ENCODE measurements at places on chromosomes 16 and 17.

DNA sequence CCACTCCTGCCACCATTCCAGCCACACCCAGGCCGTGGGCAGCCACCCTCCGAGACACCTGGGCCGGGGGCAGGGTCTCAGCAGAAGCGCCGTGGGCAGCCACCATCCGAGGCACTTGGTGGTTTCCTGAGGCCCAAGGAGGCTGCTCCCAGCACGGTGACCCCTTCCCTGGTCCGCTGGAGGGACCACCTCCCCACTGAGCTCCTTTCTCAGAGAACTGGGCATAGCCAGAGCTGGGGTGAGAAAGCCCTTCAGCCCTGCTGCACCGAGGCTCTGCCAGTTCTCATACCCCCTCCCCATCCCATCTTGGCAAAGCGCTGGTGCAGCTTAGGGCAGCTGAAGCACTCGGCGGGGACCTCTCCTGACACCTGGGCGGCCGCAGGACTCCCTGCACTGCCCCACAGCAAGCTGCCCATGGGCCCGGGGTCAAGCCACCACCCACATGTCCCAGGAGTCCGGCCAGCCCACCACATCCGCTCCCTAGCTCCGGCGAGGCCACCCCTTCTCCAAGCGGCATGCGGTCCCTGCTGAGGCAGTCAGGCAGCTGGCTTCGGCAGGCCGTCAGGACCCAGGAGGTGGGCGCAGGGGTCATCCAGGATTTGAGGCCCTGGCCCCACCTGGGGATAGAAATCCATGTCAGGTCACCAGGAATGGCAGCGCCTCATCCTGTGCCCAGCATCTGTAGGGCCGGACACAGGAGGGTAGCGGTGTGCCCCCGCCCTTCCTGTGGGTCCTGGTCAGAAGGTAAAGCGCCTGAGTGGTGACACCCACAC, 1.3 kb upstream of the CYBA start:
- DNase-seq = no peak

DNA sequence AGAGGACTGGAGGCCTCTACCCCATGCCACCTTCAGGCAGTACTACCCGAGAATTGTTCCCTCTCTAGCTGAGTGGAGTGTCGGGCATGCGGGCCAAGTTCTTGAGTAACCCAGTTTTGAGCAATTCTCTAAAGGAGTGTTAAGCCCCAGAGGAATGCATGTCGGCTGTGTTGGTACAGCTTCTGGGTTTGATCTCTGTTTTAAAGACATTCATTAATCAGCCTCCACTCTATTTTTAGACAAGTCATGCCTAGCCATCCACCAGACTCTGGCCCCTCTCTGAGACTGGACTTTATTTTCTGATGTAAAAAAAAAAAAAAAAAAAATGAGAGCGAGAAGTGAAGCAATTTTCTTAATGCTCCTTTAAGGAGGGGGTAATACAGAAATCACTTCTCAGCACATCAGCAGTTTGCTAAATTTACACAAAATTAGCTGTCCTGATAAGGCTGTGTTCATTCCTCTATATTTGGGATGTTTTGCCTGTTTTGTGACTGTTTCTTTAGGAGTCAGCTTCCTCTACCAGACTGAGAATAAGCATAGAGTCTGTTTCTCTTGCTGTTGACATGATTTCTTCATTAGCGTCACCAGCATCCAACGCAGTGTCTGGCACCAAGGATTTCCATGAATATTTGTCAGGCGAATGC, 88.7 kb downstream of the AXIN2 start:
- DNase-seq = no peak

DNA sequence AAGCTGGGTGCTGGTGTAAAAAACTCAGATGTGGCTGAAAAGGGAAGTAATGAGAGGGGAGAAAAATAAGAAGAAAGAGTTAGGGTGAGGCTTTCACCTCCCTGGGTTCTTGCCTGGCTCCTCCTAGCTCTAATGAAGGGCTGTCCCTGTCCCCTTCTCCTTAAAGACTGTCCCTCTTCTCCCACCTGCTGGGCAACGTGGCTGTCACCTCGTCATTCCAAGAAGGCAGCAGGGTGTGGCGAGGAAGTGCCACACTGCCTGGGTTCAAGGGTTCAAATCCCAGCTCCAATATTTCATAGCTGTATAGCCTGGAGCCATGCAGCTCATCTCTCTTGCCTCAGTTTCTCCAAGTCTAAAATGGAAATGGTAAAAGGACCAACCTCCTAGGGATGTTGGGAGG, 122.5 kb upstream of the CACNG5 start:
- no peak for DNase-seq

DNA sequence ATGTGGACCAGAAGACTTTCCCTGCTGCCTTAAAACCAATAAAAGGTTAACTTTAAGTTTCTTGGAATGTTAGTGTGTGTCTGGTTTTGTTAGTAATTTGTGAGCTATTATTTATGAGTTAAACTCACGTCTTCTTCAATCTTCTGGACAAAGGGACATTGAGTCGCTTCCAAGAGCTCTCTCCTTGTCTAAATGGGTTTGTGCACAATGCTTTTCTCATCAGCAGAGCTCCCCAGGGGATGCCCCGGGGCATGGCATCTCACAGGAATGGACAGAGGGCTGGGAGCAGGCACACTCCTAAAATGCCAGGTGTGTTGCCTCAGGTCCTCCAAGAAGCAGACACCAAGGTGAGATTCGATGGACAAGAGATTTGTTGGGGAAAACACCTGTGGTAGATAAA, 90.5 kb downstream of the RGS9 start:
- no peak for DNase-seq

- DNase-seq = no peak
Measured at GRCh38 chr17:43548689-43549379, 2.7 kb upstream of the ETV4 start.

DNA sequence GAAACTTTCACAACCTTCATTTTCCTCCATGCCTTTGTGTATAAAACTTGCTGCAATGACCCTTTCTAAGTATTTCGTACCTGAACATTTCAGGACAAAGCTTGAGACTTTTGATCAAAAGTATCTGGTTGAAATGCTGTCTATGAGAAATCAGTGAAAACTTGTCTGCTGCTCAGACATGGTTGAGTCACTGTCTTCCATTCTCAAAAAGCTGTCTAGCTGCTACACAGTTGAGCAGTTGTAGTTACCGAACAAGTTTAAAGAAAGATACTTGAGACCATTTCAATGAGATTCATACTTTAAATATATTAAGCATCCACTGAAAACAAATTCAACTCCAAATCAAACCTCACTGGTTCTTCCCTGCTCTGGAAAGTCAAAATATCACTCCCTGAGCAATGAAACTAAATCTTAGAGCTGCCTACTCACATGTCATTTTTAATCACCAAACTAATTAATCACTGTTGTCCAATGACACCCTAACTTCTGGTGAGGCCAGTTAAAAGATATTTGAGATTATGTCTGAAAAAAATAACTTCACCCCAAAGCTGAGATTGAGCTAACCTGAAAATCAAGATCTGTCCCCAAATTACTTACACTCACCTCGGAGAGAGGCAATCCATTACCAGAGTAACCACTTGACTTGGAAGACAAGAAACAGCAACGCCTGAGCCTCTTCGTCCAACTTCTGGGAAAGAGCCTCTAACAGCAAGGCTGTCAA, 488 bp downstream of the TMEM100 start:
- no peak for DNase-seq

GRCh38 chr17:49471089-49471683, 23.9 kb upstream of the NGFR start:
- DNase-seq = no peak

GRCh38 chr16:85541980-85542900, 70.9 kb upstream of the GSE1 start:
- DNase-seq = no peak

DNA sequence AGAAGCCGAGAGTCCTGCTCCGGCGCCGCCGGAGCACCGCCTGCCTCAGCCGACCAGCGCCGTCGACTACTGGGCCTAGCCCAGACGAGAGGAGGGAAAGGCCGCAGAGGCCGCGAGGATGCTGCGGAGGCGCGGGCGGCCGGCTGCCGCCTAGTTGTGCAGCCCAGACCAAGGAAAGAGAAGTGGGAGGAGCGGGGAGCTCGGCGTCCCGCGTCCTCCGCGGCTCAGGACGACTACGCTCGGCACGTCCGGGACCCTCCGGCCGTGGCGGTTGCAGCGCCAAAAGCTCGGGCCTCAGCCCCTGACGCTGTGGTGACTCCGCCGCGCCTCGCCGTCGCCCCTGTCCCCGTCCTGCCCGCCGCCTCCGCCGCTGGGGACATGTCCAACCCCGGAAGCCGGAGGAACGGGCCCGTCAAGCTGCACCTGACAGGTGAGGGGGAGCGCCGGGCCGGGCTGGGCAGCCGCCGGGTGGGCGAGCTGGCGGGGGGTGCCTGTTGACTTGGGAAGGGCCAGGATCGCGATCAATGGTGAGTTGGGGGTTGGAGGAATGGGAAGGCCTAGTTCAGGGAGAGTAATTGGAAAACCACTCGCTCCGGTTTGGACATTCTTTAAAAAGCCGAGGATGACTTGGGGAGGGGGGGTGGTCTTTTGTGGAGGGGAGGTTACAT, 37.7 kb downstream of the RNF135 start:
- peak; percentile 67 for DNase-seq

DNA sequence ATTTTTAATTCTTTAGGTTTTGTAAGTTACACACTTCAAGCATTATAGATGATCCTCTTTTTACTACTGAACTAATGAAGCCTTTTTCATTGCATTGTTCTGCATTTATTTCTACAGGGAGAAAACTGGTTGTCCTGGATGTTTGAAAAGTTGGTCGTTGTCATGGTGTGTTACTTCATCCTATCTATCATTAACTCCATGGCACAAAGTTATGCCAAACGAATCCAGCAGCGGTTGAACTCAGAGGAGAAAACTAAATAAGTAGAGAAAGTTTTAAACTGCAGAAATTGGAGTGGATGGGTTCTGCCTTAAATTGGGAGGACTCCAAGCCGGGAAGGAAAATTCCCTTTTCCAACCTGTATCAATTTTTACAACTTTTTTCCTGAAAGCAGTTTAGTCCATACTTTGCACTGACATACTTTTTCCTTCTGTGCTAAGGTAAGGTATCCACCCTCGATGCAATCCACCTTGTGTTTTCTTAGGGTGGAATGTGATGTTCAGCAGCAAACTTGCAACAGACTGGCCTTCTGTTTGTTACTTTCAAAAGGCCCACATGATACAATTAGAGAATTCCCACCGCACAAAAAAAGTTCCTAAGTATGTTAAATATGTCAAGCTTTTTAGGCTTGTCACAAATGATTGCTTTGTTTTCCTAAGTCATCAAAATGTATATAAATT, 53.0 kb downstream of the TUBD1 start:
- DNase-seq = peak; percentile 37

DNA sequence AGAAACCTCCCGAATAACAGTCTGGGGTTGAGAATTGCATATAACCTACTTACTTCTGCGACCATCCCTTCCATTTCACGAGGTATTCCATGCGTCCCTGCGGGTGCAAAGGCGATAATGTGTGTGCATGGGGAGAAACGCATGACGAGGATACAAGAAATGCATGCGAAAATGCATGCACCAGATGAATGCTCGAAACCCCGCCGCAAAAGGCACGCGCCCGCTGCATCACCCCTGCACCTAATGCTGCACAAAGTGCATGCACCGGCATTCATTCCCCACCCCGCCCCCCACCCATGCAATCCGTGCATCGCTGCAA, 474 bp downstream of the CBX8 start:
- no peak for DNase-seq

DNA sequence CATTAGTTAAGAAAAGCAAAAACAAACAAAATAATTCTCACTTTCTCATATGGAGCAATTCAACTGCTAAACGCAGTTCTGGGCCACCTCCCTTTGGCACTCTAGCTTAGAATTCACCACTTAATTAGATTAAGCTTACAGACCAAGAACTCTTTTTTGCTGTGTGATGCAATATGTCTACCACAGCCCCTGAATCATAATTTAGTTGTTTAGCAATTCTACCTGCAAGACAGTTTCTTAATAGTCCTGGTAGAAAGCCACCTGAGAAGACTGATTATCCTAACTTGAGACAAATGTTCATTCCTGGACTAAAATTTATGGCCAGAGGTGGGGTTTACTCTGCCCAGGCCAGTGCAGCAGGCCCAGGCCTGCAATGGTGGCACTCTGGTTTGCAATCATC, 205.9 kb downstream of the HS3ST3A1 start:
- DNase-seq = no peak

GRCh38 chr17:49035470-49036269, 38.5 kb downstream of the IGF2BP1 start:
- DNase-seq = peak; percentile 75

DNA sequence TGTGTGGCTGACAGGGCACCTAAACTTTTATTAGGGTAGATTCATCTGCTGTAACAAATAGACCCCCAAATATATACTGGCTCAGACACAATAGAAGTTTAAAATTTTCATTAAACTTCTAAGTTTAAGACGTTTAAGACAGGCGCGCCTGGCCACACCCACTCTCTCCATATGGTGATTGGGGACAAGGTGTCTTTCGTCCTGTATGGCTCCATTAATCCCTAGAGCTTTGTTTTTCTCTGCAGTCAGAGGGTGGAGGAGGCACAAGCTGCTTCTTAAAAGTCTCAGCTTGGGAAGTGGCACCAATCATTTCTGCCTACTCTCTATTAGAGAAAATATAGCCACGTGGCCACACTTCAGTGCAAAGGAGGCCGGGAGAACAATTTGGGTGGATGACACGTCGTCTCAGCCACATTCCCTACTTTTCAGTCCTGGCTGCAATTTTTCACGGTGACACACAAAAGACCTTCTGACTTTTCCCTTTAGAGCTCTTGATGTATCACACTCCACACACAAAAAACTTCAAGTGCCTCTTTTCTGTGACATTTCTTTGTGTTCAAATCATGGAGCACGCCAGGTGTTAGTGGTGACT, 125.5 kb upstream of the CACNG3 start:
- no peak for DNase-seq

DNA sequence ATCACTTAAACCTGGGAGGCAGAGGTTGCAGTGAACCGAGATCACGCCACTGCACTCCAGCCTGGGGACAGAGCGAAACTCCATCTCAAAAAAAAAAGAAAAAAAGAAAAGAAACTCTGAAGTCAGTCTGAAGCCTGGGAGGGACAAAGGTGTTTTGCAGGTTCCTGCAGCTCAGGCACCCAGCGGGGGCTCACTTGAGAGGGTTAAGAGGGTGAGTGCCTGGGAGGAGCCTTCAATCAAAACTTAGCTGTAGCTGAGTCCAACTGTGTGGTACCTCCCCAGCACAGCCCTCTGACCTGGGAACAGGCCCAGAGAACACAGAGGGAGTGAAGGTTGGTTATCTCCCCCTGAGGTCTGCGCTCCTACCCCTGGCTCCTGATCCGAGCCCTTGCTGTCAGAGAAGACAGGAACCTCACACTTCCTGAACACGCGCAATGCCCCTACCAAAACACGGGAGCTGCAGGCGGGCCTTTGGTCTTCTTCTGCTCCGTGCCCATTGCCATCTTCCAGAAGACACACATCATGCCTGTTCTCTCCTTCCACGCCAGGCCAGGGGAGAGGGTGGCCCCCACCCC, 20.4 kb upstream of the ZC3H18 start:
- no peak for DNase-seq

DNA sequence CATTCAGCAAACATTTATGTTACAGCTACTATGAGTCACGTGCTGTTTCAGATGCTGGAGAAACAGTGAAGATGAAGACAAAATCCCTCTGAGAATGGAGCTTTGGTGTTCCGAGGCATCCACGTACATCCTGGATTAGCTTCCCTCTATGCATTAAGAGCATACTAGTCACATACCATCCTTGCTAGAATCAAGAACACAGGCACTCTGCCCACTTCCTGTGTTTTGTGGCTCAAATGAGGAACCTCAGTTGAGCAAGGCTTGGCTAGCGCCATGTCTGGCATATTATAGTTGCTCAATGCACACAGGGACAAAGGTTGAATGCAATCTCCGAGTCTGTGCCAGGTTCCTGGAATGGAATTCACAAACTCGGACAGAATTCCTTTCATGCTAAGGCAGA, 297.5 kb downstream of the XYLT1 start:
- DNase-seq = no peak

Measured in T47D (cell line).